Left kidney (tissue), 8 donors: ENCODE measurements at places on chromosomes 4 and X.

GRCh38 chr4:95596676-95597075 lies 47.9 kb upstream of the UNC5C start:
- DNase-seq, result no peak

DNA sequence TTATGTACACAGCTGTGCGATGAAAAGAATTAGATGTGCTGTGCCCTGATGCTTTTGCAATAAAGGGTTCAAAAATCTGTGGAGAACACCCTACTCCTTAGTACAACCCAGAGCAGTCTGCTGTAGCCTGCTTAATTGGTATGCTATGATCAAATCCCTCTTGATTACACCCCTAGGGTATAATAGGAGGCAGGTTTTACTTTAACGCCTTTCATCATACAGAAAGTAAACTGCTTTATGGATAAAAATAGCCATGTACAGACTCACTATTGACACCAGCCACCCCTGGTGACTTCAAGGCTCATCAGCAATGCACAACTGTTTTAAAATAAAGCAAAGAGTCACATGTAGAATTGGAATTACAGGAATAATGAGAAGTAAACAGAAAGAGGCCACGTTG lies 315.3 kb downstream of the DMD start:
- DNase-seq, result no peak

- DNase-seq, result no peak
Observed at GRCh38 chr4:150032541-150032940, 45.7 kb upstream of the DCLK2 start.

GRCh38 chr4:162699629-162700028 lies 467.1 kb downstream of the NAF1 start:
- DNase-seq, result no peak

GRCh38 chr4:32985256-32985655 lies 2265.1 kb downstream of the PCDH7 start:
- no peak for DNase-seq
